ENCODE measurements at places on chromosomes 5 and 9.

GRCh38 chr5:13976867-13977830 lies 32.7 kb upstream of the DNAH5 start:
- DNase-seq, result no peak

- DNase-seq, result no peak
Measured at GRCh38 chr5:59637884-59638580, 255.5 kb downstream of the PDE4D start.

- DNase-seq, result no peak
Measured at GRCh38 chr9:135840107-135840506, 67.2 kb downstream of the CAMSAP1 start.

DNA sequence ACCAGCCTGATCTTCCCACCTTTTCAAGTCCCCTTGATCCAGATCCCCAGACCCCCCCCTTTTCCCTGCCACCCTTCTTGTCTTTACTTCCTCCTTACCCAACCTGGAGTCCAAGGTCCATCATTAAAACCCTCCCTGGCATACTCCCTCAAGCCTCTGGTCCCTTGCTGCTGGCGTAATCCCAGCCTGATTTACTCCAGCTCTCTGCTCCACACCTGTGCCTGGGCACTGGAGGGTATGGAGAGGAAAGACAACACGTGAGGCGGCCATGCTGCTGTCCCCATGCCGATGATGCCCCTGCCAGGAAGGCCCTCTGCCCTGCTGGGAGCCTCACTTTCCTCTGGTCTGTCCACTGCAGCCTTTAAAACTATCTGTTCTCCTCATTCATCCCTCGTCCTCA lies 5.1 kb downstream of the B4GALT7 start:
- no peak for DNase-seq

DNA sequence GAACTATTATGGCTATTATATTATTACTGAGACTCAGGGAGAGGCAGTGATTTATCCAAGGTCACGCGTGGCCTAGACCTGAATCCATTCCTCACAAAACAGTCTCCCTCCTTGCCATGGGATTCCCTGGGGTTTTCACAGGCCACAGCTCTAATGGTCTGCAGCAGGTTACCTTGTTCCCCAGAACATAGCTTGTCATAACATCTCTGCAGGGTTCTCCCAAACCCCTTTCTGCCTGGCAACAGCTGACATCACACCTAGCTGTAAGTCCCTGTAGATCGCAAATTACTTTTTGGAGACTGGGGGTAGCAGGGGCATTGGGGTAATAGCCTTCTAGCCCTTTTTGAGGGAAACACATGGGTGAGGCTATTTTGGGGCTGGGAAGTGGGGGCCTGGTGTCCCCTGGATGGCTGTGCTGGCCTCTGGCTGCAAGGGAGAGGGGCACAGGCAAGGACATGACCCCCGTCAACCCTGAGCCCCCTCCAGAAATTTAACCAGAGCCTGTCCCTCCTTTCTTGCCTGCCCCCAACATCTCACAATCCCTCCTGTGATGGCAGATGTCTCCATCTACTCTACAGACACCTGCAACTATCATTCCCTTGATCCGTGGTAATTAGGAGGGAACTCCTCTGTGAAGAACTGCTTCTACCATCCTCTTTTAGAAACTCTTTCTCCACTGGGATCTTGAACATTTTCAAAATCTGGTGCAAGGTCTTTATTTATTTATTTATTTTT lies 1.3 kb downstream of the CD74 start:
- DNase-seq, result no peak

DNA sequence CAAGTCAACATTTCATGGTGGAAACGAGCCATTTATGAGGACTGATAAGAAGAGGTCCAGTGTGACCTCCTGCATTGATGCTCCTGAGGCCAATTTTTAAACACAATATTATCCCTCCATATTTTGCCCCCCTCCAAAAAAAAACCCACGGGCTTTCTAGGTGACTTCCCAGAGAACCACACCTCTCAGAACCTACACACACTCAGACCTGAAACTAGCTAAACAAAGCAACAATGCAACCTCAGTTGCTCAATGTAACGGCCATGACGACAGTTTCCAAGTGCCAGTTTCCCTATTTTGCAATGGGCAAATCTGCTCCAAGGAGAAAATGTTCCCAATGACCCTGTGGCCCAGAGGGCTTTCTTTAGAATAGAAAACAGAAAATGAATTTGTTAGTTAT lies 3.5 kb downstream of the NRG2 start:
- DNase-seq, result no peak

DNA sequence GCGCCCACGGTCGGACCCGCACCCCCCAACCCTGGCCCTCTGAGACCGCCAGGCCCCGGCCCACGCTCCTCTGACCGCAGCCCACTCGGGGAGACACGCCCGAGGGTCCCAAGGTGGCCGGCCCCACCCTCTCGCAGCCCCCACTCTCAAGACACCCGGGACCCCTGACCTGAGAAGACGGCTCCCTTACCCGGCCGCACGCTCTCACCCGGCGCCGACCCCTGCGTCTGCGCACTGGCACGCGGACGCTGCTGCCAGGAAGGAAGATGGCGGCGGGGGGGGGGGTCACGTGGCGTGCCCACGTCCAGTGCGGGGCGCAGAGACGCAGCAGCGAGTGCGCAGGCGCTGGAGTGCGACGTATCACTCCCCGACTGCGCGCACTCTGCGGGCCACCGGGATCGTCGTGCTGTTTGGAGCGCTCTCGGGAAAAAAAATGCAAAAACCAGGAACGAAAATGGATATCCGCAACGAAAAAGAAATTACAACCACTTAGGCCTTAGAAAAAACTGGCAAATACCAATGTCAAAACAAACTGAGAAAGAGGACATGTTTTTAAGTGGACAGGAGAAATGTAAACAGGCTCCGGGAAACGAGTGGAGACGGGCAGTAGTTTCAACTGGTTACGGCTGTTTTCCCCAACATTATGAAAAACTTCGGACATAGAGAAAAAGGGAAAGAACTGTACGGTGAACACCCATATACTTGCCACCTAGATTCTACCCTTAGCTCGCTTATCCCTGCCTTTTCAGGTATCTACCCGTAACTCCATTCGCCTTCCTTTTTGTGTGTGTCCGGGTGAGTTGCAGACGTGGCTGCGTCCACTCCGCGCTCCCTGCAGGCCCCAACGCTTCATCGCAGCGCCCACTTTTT lies at the start of gene MRPL36:
Gene MRPL36 (minus strand): TSS at position 236 of the 870 bp plus-strand sequence. CDS start 902 bp downstream, outside the sequence.
- DNase-seq, result peak; percentile 84

DNA sequence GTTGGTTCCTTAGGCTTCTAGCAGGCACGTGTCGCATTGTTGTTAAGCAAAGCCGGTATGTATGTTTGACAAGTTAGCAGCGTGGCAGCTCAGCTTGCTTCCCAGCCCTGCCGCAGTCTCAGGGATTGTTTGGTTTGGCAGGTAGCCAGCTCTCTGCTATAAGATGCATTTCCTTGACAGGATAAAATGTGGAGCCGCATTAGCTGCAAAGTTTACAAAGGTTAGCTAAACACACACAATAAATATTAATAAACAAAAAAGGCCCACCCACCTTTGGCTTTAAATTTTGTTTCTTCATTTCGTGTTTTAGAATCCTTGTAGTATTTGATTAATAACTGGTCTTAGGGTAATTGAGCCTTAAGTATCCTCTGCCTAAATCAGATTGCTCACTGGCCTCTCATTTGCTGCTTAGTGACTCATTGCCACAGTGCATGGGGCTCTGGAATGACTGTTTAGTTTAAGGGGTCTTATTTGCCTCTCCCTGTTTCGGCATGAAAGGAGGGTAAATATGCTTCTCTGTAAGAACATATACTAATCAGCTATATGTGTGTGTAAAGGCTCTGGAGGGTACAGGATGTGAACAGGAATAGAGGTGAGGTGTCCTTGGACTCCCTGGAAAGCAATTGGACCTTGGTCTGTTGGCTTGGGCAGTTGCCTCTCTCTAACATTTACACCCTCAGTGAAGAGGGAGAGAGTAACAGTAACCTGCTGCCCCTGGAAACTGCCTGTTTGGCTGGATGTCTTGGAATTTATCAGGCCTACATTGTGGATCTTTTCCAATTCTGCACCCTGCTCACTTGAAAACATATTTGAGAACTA lies 122.0 kb downstream of the GDNF start:
- no peak for DNase-seq
